Activated T-cell treated with anti-CD3 and anti-CD28 coated beads, Interleukin-2, amount 50 U/mL, for 4 hours (primary cell): ENCODE measurements at places on chromosomes 5 and 9.

DNA sequence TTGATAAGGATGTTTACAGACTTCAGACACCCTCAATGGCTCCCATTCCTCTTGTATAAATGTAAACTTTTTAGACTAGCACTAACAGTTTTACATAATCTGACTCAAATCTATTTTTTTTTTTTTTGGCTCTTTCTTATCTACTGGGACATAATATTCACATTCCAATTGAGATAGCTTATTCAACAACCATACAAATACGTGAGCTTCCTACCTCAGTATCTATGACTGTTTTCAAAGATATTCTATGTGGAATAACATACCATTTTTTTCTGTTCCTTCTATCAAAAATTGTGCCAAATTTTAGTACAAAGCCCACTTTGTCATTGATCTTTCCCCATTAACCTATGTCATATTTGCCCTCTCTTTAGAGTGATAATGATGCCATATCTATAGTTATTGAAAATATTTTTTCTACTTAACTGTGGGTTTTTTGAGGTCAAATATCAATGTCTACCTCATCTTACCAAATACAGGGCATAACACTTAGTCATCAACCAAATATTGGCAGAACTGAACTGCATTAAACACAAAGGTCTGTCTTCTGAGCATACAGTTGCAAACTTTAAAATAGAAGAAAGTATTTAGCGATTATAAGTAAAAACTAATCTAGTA lies 482.6 kb downstream of the PTPRD start:
- DNase-seq: no peak

DNA sequence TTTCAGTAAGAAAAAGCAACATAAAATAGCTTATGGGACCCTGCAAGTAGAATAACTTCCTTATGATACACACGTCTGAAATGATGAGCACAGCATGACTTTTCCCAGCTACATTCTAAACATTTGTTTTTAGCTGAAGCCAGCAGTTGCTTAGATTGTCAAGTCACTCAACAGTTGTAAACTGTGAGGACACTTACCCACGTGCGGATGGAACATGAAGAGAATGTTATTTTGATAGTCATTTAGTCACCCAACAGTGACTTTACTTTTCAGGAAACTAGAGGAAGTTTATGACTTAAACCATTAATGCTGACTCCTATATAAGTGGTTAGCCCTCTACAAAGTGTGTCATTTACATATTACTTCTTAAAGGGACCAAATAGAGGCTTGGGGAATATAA lies 3.0 kb downstream of the HACD4 start:
- no peak for DNase-seq

DNA sequence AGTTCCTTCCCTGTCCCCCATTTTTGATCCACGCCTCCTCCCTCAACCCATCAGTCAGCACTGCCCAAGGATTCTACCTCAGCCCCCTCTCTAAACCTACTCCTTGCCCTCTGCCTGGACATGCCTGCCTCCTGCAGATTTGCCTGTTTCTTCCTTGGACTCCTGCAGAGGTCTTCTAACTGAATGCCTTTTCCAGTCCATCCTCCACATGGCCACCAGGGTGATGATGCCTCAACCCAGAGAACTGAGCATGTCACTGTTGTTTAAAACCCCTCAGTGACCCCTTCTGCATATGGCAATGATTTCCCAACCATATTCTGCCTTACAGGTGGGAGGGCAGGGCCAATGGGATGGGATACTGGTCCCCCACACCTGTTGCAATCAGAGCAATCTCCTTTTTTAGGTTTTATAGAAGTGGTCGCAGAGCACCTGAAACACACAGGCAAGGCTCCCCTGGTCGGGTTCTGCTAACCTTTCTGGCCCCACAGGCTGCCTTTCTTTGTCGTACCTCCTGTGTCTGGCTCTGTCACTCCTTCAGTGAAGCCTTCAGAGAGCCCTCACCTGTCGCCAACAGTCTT lies 9.3 kb downstream of the PHYKPL start:
- no peak for DNase-seq

DNA sequence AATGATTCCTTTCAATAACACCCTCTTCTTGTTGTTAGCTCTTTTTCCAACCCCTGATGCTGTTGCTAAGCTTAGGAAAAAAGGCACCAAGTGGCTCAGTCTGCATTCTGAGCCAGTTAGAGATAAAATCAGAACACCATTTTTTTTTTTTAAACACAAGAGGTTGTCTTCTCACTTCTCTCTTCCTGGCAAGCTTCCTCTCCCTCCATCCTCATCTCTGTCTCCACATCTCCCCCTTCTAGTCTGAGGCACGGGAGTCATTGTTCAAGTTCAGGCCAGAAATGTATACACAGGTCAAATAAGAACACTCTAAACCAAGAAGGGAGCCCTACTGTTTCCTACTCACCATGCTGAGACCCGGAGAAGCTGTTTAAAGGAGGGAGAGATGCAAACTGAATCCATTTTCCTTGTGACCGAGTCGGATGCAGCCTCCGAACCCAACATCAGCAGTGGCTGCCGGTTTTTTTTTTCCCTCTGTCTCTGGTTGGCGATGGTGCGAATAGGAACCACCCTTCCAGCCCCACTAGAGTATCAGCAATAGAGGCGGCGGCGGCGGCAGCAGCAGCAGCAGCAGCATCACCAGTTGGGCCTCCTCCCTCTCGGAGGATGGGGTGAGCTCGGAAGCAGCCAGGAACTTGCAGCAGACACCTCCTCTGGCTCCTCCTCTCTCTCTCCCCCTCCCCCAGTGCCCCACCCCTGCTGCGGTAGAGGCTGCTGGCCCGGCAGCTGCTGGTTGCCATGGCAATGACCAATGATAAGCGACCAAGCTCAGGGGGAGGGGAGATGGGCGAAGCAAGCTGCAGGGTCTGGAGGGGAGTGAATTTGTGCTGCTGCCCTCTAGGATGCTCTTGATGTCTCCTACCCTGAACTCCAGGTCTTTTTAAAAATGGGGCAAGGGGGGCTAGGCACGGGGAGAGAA lies at the start of gene JAKMIP2:
JAKMIP2 (minus strand) TSS at position 619 of the 919 bp plus-strand sequence. CDS start 110,922 bp downstream, outside the sequence.
- DNase-seq: peak; percentile 71

GRCh38 chr5:144427866-144428265 lies 257.2 kb downstream of the KCTD16 start:
- DNase-seq: no peak
